ENCODE measurements at places on chromosomes 2 and 18.

DNA sequence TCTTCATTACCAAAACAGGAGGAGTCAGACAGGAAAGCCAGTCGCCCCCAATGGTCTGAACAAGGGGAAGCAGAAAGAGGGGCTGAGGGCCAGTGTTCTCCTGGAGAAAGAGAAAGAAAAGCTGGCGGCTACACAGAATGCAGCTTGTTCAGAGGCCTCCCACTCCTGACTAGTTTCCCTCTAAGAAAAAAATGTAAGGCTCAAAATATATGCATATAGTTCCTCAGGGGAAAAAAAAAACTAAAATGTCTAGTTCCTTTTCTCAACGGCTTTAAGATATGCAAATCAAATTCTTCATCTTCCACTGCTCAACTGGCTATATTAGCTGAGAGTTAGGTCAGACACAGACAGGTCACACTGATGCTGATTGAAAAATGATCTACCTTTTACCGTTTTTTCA is 18.6 kb downstream of the MBOAT2 start:
- no peak for DNase-seq

DNA sequence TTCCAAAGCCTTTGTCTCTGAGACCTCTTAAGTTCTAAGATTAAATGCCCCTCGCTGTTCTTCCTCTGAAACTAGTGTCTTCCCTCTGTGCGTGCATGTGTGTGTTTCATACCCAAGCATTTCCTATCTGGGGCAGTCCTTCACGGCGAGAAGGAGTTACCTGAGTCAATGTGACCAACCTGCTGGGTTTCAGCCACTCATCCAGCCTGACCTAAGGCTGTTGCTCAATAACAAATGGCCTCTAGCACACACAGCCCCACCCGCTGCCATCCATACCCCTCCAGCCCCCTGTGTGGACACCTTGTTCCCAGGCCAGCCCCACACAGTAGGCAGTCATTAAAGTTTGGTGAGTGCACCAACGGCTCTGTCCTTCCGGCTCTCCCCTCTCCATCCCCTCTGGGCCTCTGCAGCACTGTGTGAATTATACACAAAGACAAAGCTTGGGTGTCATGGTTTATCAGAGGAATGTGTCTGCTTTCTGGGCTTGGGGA is 53.8 kb upstream of the FOSL2 start:
- no peak for DNase-seq

DNA sequence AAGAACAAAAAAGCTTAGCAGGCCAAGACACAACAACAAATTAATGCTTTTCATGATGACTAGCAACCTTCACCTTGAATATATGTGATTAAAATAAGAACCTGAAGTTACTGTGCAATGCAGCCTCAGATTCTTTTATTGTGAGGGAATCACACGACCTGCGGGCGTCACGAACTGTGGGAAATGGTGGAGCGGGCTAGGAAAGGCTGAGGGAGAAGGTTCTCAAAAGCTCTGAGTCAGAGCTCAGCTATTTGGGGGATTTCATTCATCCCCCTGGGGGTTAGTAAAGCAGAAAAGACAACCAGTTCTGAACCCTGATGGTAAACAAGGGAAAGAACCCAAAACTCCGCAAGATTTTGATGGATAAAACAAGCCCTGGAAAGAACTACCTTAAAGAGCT is 89.3 kb upstream of the NCKAP5 start:
- no peak for DNase-seq

GRCh38 chr2:60483401-60483800 is 70.1 kb downstream of the BCL11A start:
- DNase-seq, result no peak

- DNase-seq, result no peak
These were observed 1068.8 kb downstream of the LRP1B start for GRCh38 chr2:141062031-141062430.

DNA sequence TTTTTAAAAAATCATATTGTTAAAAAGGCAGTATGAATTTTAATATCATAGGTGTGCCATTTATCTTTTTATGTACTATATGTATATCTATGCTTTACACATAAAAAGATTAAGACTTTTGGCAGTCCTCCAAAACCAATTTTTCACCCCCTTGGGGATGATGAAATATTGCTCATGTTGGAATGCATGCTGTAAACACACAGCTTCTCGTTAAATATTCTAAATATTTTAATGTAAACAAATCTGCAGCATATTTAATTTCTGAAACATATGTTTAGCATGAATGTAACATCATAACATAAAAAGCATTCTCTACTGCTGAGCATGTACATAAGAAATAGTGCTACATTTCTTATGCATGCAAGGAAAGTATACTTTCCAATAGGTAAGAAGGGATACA is 484.3 kb upstream of the LRATD1 start:
- no peak for DNase-seq

DNA sequence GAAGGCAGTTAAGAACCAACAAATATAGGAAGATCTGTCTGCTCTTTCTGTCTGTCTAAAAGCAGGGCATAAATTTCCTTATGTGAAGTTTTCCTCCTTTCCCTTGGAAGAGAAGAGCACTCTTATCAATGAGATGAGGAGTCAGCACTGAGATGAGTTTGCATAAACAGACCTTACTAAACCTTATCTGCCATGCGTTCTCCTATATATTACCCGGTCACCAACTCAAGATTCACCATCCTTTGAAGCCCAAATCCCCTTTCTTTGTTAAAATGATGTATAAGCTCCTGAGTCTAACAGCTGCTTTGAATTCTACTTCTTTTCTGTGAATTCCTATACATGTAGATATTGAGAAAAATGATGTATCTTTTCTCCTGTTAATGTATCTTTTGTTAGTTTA is 65.5 kb upstream of the FHL2 start:
- no peak for DNase-seq

DNA sequence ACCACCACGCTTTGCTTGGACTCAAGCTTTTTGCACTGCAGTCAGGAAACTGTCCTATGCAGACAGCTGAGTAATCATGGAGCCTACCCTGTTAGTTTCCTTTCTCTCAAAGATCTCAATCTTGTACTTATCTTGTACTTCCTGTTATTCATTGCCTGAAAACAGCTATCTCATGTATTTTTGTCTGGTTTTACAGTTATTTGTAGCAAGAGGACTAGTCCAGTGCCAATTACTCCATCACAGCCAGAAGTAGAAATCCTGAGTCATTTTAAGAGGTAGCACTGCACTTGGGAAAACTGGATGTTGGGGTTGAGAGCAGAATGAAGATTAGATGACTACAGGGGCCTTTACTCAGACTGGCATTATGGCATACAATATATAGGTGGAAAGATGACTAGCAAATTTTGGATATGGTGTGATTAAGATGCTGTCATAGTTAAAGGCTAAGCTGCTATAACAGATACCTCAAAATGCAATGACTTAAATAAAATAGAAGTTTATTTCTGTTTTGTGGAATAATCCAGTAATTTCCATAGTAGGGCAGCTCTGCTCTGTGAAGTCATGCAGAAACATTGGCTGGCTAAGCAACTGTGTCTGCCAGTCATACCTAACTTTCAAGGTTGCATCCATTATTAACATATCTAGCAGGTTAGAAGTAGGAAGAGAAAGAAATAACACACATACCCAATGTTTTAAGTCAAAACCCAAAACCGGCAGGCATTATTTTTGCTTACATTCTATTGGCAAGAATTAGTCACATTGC is 21.1 kb upstream of the CHMP3 start:
- DNase-seq, result no peak

DNA sequence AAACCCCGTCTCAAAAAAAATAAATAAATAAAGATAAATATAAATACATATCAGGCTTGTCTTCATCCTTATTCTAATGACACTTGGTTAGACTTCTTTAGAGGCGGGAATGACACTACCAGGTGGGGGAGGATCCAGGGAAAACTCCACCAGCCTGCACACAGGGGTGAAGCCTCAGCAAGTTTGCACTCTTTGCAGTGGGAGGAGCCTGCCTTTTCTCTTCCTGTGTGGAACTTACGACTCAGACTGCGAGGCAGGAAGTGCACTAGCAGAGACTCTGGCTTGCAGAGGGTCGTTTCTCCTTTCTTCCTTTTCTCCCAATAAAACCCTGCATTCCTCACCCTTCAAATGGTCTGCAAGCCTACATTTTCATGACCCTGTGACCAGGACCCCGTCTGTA is 153.6 kb upstream of the CBLN2 start:
- no peak for DNase-seq

DNA sequence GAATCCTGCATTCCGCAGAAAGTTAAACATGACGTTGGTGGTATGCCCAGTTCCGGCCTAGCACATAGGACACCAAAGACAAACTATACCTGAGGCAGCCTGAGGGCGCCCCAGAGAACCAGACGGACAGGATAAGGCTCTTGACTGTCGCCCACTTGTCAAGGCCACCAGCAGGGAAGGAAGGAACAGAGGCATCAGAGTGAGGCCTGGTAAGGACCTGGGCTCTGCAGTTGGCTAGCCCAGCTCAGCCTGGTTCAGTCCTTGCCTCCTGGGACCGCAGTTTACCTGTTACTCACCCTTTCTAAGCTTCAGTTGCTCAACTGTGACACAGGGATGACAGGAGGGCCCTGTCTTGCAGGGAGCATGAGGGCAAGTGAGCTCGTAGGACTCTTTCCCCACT is 82.1 kb downstream of the ACTR2 start:
- no peak for DNase-seq

GRCh38 chr2:37561615-37562569 is 109.5 kb downstream of the CDC42EP3 start:
- peak; percentile 33 for DNase-seq

DNA sequence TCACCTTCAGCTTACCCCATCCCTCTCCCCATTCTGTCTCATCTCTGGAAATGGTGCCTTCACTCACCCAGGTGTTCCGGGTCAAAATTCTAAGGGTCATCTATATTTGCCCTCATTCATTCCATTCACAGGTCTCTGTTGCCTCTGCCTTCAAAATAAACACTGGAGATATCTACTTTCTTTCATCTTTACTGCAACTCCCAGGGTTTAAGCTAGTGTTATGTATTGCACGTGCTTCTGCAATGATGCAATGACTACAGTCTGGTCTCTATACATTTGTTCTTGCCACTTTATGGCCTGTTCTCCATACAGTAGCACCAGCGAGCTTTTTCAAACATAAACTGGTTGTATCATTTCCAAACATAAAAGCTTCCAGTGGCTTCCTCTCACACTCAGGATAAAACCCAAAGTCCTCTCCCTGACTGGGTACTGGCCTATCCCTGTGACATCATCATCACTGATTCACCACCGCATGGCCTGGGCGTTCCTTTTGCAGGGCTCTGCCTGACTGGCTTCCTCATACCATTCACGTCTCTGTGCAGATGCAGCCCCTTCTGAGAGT is 14.3 kb downstream of the DSG2 start:
- no peak for DNase-seq

- no peak for DNase-seq
These were observed 2.0 kb downstream of the NAGK start for GRCh38 chr2:71070294-71071093.

DNA sequence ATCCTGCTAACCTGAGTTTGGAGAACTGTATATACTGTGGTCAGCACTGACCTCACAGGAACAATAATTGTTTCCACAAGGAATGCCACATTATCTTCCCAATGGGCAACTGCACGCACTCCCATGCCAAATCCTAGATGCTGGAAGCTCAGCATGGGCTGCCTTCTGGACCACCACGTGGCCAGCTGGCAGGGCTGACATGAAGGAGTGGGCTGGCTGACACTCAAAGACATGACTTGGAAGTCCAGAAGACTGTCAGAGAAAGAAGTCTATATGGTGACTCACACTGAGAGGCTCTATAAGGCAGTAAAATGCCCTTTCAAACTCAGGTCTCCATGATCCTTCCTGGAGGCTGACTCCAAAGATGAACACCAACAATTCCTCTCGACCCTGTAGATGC is 98.4 kb upstream of the RNF152 start:
- DNase-seq, result no peak

DNA sequence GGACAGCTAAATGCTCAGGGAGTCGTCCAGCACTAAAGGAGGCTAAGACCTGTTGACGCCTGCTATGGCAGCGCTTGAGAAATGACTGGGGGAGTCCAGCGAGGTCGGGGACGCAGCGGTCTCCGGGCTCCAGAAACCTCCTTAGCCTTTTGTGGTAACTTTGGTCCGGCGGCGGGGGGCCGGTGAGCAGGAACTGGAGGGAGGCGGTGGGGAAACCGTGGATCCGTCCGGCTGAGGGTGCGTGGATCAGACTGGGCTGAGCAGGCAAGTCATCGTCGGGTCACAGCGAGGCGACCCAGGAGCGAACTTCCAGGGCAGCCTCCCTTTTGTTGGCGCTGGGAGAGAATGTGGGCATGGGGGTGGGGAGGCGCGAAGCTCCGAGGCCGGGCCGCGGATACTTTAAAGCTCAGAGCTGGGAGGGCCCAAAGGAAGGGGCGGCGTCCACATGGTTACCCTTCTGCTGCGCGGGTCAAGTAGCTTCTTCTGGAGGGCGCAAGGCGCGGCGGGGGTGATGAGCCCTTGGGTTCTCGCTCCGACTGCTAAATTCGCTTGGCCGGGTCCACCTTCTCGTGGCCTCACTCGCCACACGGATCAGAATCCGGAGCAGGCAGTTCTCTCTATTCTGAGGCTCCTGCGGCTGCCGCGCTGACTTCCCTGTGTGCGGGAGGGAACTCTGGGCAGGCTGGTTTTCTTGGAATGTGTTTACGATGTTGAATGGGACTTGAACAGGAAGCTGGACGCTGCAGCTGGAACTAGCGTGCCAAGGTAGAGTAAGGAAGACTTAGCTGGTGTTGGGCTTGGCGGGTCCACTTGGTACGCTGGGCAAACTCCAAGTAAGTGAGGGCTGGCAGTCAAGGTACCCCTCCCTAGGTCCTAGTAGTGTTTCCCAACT is 920 bp downstream of the GULP1 start:
- DNase-seq, result no peak

DNA sequence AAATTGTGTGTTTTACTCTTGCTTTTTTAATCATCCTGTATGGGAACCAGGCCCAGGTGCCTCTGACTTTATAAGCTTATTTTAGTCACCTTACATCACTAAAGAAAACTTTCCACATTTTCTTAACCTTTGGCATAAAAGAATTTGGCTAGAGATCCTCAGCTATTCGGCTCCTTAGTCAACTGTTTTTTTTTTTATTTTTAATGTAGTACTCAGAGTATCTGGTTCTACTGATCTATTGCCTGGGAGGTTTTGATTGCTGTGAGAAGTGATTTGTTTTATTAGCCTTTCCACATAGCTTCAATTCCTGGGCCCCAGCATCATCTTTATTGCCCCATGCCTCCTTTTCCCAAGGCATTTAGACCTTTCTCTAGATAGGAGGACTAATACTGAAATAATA is 121.0 kb downstream of the MYO1B start:
- DNase-seq, result no peak

GRCh38 chr2:224175538-224175937 is 136.5 kb upstream of the SERPINE2 start:
- no peak for DNase-seq

DNA sequence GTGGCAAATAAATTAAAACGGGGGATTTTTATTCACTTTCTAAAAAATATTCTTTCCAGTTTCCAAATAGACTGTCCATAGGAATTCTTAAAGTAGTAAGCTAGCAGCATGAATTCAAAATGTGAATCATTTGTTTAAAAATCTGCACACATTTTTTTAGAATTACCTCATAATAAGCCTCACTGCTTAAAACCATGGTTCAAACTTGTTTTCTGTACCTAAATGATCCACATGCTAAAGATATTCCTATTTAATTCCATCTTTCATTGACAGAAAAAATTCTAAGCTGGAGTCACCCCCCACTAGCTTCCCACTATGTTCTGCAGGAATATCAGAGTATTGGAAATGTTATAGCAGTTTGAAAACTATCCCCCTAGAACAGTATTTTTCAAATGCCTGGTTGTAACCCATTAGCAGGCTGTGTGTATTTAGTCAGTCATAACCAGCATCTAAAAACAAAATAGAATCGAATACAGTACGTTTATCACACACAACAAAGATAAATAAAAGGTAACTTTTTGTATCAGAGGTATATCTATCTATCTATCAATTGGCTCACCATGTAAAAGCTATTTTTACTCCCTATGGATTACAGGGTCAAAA is 11.2 kb upstream of the IKZF2 start:
- no peak for DNase-seq

Data from stimulated activated CD4-positive, alpha-beta T cell treated with anti-CD3 and anti-CD28 coated beads, Interleukin-12 subunit alpha, Interleukin-12 subunit beta, amount 100 ng/mL, for 24 hours (primary cell).